Amniotic stem cell (primary cell): ENCODE measurements at places on chromosomes 7 and 10.

DNA sequence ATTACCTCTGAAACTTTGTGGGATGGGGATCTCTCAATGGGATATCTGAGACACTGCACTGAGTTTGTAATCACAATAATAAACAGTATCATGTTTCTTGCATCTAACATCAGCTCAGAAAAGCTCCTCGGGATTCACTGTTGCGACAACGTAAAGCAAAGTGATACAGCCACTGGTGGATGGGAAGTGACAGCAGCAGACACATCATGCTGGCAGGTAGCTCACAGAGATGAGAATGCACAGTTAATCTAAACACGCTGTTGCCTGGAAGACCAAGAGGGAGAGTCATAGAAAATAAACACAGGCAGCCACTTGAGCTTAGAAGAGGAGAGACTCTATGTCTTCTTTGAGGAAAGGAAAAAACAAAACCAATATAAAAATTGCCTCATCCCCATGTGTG is 513.8 kb downstream of the MAGI2 start:
- DNase-seq, result no peak

- DNase-seq, result no peak
Observed at GRCh38 chr10:74418285-74418872, 267.4 kb downstream of the ADK start.

DNA sequence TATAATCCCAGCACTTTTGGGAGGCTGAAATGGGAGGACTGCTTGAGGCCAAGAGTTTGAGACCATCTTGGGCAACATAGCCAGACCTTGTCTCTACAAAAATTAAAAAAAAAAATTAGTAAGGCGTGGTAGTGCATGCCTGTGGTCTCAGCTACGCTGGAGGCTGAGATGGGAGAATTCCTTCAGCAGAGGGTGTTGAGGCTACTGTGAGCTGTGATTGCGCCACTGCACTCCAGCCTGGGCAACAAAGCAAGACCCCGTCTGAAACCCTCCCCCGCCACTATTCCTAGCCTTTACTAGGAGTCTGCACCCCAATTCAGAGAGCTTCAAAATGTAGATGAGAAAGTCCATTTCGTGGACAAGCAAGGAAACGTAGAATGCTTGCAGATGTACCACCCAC is 95.2 kb downstream of the PRPF18 start:
- no peak for DNase-seq

GRCh38 chr10:103563231-103564115 is 70.0 kb downstream of the NEURL1 start:
- DNase-seq, result no peak
